DMS79 treated with DMSO at 0.1 percent for 48 hours (cell line): ENCODE measurements at places on chromosomes 11 and 22.

DNA sequence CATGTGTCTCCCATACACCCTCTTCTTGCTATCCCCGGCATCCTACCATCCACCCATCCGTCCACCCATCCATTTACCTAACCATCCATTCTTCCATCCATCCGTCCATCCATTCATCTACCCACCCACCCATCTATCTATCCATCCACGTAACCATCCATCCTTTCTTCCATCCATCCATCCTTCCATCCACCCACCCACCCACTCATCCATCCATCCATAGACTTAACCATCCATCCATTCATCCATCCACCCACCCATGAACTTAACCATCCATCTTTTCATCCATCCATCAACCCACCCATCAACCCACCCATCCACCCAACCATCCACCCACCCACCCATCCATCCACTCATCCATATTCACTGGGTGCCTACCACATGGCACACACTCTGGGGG lies 10.6 kb upstream of the CDC42EP2 start:
- DNase-seq: no peak

DNA sequence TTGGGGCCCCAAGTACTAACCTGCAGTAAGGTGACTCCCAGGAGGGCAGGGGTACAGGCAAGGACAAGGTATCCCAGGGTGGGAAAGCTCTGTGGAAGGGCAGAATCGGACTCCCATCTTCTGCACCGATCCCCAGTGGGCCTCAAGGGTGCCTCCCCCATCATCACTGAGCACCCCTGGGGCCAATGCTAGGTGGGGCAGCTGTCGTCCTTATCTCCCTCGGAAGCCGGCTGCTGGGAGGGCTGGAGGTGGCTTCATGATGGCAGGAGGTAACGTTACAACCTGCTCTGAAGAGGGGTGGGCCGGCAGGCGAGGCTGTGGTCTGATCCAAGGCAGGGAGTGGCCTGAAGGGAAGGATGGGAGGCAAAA lies 87.6 kb upstream of the LINC01488 start:
- DNase-seq: no peak

DNA sequence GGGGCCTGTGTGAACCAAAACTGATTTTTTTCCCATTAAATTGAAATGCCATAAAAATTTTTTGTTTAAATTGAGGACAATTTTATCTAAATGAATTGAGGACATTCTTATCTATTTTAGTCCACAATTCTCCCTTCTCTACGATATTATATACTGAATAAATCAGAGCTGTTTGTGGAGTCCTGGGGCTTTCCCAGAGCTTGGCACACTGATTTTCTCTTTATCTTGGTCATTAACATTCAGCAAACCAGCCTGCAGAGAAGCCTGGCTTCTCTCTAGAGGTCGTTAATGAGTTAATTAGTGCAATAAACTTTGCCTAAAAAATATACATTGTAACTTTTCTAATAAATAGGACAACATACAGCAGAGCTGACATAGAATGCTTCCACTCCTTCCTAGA lies 615.7 kb downstream of the NELL1 start:
- no peak for DNase-seq

- no peak for DNase-seq
Observed at GRCh38 chr11:66333220-66333877, 2.9 kb downstream of the RIN1 start.

GRCh38 chr11:88340366-88340935 lies 2.9 kb upstream of the CTSC start:
- DNase-seq: no peak

GRCh38 chr11:32184041-32184722 lies 93.3 kb downstream of the RCN1 start:
- no peak for DNase-seq

GRCh38 chr11:116984589-116984988 lies 113.6 kb downstream of the SIK3 start:
- DNase-seq: no peak
